ENCODE measurements at places on chromosomes 3 and 15.
A peak's percentile ranks its signal among the peaks of the same experiment; 100 is the strongest.

- DNase-seq = no peak
These were observed 579.8 kb downstream of the EDEM1 start for GRCh38 chr3:5767304-5767703.

DNA sequence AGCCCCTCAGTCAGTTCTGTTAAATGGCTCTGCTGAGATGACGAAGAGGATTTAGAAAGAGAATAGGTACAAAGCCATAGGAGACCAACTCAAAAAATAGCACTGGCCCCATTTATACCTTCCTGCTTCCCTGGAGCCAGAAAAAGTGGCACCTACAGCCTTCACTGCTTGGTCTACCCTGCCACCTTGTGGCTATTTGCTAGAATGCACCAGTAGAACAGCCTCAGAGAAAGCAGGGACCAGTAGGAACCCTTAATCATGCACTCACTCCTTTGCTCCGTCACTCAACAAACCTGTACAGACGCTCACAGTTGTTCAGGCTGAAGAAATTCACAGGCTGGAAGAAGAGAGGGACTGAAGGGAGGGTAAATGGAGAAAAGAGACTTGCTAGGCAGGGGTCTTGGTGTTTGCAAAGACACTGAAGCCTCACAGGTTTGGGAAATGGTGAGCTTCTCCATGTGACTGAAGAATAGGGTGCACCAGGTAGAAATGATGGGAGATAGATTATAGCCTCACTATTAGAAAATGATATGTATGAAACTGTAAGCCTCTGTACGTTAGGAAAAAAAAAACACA, 12.1 kb upstream of the RTP2 start:
- peak; percentile 65 for DNase-seq

DNA sequence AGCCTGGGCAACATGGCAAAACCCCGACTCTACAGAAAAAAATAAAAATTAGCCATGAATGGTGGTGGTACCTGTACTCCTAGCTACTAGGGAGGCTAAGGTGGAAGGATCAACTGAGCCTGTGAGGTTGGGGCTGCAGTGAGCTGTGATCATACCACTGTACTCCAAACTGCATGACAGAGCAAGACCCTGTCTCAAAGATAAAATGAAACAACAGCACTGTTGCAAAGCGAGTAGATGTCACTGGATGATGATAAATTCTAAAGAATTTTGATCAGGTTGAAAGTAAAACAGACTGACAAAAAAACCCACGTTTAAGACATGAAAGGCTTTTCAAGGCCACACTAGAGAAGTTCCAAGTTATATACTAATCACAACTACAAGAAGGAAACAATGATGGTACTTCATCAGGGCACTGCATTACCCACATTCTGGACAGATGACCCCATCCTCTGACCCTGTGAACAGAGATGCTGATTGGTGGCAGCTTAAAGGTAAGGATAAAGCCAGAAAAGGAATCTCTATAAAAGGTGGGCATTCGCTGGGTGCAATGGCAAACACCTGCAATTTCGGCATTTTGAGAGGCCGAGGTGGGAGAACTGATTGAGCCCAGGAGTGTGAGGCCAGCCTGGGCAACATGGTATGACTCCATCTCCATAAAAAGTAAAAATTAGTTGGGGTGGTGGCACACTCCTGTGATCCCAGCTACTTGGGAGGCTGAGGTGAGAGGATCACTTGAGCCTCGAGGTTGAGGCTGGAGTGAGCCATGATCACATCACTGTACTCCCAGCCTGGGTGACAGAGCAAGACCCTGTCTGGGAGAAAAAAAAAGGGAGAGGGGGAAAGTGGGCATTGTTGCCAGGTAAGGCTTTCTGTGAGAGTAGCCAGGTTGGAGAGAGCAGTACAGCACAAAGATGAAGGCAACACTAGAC, 59.2 kb downstream of the TBL1XR1 start:
- DNase-seq = no peak

DNA sequence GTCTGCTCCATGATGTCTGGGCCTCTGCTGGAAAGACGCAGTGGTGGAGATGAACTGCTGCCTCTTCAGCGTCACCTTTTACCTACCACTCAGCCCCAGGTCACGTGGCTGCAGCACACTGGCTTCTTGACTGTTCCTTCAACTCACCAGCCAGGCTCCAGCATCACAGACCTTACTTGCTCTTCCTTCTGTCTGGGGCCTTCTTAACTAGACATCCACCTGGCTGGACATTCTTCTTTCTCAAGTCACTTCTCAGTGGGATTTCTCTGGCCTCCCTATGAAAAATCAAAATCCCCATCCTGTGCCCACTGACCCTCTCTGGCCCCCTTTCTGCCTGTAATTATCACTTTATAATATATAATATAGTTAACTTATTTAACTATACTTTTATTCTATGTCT, 29.7 kb upstream of the NSMCE3 start:
- no peak for DNase-seq

DNA sequence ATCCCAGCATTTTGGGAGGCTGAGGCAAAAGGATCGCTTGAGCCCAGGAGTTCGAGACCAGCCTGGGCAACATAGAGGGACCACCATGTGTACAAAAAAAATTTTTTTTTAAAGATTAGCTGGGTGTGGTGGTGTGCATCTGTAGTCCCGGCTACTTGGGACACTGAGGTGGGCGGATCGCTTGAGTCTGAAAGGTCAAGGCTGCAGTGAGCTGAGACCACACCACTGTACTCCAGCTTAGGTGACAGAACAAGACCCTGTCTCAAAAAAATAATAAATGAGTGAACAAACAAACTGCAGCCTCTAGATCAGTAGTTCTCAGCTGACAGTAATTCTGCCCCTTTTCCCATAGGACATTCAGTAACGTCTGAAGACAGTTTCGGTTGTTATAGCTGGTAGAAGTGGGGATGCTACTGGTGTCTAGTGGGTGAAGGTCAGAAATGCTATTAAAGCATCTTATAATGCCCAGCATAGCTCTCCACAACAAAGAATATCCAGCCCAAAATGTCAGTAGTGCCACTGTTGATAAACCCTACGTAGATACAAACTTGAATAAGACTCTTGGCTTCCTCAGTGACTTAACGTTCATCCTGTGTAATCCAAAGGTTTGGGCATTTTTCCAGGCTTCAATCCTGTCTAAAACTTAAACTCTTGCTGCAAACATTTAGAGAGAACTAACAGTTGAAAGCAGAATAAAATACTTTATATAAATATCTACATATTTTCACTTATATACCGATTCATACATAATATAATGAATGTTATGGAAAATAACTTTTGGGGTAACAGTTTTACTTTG, 10.6 kb downstream of the SMC4 start:
- DNase-seq = no peak

DNA sequence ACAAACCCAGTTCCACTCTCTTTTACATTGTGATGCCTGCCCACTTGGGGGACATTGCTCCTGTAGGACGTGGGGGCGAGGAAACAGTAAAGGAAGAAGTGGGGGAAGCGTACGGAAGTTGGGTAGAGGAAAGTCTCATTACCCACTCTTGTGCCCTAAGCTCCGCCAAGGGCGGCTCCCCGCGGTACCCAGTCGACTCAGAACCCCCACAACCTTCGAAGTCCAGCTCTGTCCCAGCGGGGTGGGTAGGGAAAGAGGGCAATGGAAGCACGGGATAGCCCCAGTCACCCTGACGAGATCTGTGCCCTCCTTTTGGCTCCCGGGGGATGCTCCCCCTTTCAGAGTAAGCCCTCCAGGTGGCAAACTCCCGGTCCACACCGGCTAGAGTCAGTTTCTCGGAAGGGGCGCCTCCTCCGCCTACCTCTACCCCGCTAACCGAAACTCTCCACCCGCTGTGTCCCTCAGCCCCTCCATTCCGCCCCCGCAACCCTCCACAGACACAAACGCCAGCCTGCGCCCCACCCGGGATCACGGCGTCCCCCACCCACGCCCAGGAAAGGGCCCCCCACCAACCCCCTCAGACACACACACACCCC, 527 bp downstream of the CSNK1G1 start:
- no peak for DNase-seq

- DNase-seq = no peak
These were observed 301.7 kb upstream of the ROPN1 start for GRCh38 chr3:124293584-124293983.

- DNase-seq = no peak
These were observed 52.2 kb downstream of the EFHB start for GRCh38 chr3:19881852-19882251.

GRCh38 chr3:9105421-9105820, 142.1 kb upstream of the RAD18 start:
- DNase-seq = no peak

DNA sequence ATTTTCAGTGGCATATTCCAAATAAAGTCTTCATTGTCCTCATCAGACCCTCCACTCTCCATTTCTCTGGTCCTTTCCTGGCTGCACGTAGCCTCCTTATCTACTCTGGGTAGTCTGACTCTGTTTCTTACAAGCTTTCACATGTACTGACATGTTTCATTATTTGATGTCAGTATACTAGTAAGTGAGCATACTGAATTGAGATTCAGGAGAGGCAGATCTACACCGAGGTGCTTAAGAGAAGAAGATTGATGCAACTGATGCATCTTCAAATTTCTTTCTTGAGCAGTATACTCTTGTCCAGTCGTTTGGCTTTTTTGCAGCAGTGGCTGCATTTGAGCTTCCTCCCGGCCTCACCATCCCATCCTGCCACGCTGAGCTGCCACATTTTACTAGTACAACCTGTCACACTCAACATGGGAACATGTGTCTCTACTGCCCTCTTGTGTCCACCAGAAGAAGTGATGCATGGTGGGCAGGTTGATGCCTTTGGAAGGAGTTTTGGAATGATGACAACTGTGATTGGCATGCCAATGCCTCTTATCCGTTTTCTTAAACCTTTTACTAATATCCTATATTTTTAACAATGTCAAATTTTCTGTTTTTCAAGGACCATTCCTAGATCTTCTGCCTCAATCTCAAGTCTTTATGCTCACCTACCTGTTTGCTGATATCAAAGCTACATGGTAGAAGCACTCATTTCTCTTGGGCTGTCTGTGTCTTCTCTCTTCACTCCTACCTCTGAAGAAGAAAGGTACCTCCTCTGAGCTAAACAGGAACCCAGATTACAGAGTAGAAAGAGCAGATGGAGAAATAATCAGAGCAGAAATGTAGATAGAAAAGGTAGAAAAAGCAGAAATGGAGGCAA, 38.7 kb downstream of the GUCA1C start:
- peak; percentile 38 for DNase-seq

- DNase-seq = no peak
These were observed 26.1 kb upstream of the KLHL6 start for GRCh38 chr3:183581496-183582155.

Data from NCI-H1694 (cell line).